ELR (cell line): ENCODE measurements at places on chromosomes 2 and 18.

GRCh38 chr18:21479721-21480120, 120.8 kb downstream of the ESCO1 start:
- peak; percentile 58 for DNase-seq

- peak; percentile 59 for DNase-seq
These were observed 63.2 kb upstream of the MAPRE2 start for GRCh38 chr18:34977838-34978532.

- no peak for DNase-seq
These were observed 275.3 kb downstream of the CMPK2 start for GRCh38 chr2:6590442-6590841.

- DNase-seq: peak; percentile 87
These were observed 1.5 kb downstream of the EXOC6B start for GRCh38 chr2:72824224-72824842.

DNA sequence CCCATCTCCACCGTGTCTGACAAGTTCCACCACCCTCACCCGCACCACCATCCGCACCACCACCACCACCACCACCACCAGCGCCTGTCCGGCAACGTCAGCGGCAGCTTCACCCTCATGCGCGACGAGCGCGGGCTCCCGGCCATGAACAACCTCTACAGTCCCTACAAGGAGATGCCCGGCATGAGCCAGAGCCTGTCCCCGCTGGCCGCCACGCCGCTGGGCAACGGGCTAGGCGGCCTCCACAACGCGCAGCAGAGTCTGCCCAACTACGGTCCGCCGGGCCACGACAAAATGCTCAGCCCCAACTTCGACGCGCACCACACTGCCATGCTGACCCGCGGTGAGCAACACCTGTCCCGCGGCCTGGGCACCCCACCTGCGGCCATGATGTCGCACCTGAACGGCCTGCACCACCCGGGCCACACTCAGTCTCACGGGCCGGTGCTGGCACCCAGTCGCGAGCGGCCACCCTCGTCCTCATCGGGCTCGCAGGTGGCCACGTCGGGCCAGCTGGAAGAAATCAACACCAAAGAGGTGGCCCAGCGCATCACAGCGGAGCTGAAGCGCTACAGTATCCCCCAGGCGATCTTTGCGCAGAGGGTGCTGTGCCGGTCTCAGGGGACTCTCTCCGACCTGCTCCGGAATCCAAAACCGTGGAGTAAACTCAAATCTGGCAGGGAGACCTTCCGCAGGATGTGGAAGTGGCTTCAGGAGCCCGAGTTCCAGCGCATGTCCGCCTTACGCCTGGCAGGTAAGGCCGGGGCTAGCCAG, 1.2 kb downstream of the ONECUT2 start:
- no peak for DNase-seq

GRCh38 chr2:104872866-104873688, 19.2 kb downstream of the POU3F3 start:
- peak; percentile 49 for DNase-seq

DNA sequence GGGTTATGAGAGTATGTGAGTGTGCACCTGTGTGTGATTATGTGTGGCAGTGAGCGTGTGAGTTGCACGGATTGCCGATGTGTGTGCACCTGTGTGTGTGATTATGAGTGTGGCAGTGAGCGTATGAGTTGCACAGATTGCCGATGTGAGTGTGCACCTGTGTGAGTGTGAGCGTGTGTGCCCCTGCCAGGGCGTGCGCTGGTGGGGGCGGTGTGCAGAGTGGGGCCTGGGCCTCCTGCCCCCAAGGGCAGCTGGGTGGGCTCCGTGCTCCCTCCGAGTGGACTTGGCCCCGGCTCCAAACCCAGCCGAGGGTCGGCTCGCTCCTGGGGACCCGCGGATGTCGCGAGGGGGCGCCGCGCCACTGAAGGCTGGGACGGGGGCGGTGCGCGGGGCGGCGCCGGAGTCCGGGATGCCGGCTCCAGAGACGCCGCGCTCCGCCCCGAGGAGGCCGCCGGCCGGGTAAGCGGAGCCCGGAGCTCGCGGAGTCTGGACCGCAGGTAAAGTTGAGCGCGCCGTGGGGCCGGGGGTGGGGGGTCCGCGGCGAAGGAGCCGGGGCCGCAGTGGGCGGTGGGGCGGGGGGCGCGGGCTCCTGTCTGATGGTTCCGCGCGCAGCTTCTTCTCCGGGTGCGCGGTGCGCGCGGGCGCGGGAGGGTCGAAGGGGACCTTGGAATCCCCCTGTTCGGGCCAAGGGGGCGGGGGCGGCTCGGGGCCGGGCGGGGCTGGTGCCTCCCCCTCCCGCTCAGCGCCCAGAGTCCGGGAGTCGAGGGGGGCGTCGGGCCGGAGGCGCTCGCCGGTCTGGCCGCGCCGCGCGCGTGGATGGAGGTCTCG, at the start of gene KCNG2:
Gene KCNG2, plus strand, starts transcription at position 421 of the 828 bp plus-strand sequence. CDS start 65,730 bp downstream, outside the sequence.
- DNase-seq: no peak

- peak; percentile 37 for DNase-seq
These were observed 150.3 kb upstream of the ZFP36L2 start for GRCh38 chr2:43376523-43377198.

- DNase-seq: no peak
These were observed 2.0 kb upstream of the RAB3GAP1 start for GRCh38 chr2:135050132-135050531.

DNA sequence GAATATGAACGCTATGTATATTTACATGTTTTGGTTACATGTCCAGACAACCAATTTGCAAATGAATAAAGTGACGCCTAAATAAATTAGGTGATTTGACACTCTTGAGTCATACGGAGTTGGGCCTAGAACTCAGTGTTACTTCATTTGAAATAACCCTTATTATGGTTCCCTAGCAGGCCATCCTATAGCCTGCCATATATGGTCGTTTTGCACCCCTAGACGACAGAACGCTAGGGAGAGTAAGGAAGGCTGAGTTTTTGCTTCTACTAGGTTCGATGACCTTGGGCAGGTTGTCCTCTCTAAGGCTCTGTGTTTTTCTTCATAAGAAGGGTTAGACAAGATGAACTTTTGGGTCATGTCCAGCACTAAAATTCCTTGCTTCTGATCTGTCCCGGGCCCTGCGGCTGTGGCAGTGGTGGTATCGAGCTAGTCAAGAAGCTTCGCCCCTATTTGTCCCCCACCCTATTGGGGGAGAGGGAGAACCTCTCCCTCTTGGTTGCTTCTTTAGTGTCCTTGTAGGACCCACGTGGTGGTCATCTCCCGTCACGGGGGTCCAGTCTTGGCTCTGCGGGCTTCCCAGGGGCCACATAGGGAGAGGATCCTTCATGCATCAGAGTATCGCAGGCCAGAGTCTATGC, 574 bp upstream of the EML4 start:
- no peak for DNase-seq

- peak; percentile 71 for DNase-seq
These were observed 17.3 kb upstream of the FEZ2 start for GRCh38 chr2:36615222-36615621.

GRCh38 chr2:30219886-30220875, 11.2 kb upstream of the LBH start:
- DNase-seq: no peak

DNA sequence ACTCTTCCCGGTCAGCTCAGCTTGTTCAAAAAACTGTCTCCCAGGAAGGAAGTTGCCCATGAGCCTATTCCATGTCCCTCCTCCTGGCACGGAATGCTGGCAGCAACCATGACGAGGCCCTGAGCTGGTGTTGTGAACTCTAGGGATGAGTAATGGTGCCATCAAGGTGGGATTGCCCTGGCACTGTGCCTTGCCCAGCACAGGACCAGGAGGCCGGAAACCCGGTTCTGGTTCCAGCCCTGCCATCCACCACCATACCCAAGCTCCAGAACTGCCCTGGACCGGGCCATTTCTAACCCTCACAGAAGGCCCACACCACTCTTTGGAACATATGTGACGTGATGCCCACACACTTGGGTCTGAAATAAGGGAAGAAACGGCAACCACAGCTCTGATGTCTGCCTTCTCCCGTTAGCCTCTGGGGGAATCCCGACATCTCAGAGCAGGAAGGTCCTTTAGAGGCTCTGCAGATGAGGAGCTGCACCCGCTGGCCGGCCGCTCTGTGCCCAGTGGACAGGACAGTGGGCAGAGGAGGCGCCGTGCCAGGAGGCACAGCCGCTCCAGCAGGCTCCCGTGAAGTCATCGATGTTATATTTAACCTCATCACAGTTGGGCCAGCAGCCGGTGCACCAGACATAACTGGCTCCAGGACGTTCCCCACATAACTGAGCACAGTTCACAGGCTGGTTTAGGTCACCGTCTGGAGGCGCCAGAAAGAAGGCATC, 462.1 kb upstream of the ID2 start:
- DNase-seq: no peak

DNA sequence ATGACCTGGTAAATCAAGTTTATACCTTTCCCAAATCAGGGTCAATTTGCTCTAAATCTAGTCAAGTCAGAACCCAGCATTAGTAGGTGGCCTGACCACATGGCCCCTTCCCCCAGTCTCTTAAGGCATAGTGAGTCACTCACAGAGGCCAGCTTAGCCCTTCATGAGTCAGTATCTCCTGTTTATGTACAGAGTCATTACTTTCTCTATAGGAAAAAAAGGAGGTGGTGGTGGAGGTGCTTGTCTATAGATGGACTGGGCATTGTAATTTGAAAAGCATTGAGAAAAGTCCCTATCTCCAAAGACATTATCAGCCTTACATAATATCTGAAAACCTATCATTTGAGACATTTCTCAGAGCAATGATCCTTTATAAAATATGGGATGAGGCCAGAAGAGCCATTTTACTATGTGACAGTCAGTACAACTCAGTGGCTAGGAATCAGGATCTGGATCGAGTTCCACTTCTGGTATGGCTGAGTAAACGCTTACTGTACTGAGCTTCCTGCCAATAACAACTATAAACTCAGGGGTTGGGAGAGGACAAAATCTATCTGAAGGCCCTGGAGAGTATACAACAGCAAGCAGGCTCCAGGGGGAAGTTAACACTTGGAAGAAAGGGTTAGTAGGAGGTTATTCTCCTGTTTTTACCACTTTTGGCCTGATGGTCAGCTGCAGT, 22.5 kb upstream of the SIGLEC15 start:
- DNase-seq: peak; percentile 98

GRCh38 chr2:24708537-24709152, 84.5 kb downstream of the PTRHD1 start:
- peak; percentile 77 for DNase-seq

- DNase-seq: no peak
These were observed 2.7 kb upstream of the CCBE1 start for GRCh38 chr18:59699750-59700534.

DNA sequence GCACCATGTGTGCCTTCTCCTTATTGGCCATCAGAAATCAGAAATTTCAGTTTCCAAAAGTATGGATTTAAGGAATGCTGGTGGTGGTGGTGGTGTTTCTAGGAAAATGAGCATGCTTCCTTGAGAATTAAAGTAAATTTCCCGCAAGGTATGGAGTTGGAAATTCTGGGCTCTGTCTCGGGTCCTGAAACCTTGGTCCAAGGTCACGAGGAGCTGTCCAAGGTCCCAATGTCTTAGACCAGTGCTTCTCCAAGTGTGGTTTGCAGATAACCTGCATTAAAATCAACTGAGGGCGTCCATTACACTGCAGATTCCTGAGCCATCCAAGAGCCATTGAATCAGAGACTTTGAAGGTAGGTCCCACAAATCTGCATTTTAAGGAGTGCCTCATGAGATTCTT, 210.9 kb upstream of the PKDCC start:
- DNase-seq: peak; percentile 68

GRCh38 chr2:231545105-231545902, 15.1 kb upstream of the NMUR1 start:
- DNase-seq: peak; percentile 86

DNA sequence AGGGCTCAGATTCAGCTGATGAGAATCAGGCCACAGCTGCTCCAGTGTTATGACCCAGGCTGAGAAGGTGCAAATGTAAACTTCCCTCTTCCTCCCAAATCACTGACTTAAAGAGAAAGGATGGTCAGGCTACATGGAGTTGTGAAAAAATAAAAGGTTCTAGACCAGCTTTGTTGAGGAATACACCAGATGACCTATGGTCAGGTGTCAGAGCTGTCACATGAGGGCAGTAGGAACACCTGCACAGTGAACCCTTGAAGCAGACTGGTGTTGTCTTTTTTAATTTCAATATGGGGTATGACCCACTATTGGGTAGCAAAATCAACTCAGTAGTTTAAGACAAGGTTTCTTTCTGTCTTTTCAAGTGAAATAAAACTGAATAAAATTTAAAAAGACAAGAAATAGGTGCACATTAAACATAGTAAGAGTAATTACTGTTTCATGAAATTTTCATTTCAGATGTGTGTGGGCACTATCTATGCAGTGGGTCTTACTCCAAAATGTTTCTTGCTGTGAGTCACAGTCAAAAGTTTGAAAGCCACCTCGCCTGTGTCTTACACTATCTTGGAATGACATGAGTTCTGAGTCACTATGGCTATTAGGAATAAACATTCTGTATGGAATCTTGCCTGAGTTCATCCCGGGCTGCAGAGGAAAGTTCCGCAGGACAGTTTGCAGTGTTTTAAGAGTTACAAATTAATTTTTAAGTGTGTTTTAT, 83.6 kb downstream of the ACVR1 start:
- peak; percentile 80 for DNase-seq

GRCh38 chr2:36461039-36461681, 105.6 kb downstream of the CRIM1 start:
- peak; percentile 95 for DNase-seq

DNA sequence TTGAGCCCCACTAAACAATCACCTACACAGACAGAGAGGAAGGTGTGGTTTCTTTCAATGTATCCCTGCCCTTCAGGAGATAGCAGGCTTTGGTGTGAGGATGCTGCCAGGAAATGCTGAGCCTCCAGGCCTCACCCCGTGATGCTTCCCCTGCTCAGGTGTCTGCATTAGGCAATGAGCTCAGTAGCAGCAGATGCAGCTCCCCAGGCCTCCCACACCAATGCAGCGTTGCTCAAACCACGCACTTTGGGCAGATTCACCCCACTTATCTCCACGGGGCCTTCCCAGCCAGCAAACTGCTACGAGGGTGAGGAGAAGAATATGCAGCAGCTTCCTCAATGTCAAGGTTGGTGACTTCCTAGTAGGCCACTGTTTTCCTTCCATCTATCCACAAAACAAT, 229.3 kb upstream of the PXDN start:
- DNase-seq: no peak

DNA sequence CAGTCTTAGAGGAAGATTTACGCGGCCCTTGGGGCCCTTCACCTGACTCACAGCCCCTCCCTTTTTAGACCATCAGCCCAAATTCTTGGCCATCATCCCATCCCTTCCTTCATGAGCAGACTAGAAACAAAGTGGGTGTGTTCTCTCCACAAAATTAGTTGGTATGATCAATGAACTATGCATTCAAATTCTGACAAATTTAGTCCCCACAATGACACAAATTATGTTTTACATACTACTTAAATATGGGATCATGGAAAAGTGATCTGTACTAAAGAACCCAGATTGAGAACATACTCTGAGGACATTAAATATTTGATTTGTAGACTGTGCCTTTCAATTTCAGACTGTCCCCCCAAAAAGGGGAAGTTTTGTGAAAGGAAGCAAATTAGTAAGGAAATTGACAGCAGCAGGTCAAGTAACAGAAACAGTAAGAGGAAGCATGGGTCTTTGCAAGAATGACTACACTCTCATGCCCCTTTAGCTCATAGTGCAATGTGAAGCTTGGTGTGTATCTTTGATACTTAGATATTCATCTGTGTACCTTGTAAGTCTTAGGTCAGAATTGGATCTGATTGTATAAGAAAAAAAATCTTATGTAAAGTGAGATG, 2.2 kb upstream of the MAPRE2 start:
- DNase-seq: no peak
